Fibroblast of mammary gland (primary cell): ENCODE measurements at places on chromosomes 4 and X.

- DNase-seq = peak; percentile 77
Measured at GRCh38 chr4:145523117-145523516, 41.5 kb downstream of the SMAD1 start.

DNA sequence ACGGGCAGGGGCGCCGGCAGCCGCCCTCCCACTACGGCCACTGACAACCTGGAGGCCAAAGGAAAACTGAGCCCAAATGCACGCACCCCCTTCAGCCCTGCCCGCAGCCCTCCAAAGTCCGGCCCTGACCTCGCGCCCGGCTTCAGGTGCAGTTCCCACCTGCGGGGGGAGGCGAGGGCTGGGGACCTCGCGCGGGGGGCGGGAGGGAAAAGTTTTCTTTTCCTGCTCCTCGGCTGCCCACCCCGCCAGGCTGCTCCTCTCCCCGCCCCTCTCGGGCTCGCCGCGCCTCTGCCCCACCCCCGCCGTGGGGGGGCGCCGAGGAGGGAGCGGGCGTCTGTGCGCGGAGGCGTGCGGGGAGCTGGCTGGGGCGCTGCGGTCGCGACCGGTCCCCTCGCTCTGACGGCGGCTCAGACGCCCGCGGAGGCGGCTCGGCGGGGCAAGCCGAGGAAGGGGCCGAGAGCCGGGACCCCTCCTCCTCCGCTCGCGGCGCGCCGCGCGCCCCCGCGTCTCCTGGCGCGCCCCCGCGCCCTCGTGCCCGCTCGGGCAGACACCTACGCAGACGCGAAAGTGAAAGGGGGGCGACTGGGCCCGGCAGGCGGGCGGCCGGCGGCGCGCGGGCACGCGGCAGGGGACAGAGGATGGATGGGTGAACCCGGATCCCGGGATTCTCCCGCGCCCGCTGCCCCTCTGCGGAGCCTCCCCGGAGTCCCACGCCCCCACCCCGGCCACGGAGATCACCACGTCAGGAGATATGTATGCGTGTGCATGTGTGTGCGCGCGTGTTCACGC, 3.1 kb upstream of the NR3C2 start:
- DNase-seq = no peak

DNA sequence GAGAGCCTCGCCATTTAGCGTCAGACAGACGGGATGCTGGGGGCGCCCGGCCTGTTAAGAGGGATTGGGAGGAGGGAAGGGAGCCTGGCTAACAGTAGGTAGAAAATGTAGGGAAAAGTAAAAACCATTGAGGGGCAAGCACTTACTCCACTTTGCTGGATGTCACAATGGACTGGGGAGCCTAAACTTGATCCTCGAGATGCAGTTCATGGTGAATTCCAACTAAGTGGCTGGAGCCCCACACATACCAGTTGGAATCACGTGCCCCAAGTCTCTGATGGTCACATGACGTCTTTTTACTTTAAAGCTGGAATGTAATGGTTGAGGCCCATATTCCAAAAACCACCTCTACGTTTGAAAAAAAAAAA, 1.5 kb downstream of the PLS3 start:
- peak; percentile 31 for DNase-seq

DNA sequence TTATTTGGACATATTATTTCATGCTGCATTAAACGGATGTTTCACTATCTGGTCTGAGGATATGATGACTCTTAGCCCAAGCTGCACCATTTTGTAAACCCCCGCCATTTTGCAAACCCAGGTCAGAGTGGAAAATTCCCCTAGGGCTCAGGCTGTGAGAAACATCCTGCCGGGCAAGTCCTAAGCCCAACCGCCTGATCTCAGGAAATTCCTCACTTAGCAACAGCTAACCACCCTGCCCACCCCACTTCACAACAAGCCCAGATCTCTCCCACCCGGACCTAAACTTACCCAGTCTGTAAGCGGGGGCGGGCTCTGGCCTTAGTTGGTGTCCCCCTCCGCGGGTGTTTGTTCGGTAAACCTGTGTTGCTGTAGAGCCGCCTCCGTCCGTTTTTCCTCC, 2747.1 kb downstream of the PCDH7 start:
- no peak for DNase-seq

GRCh38 chr4:142379277-142380051, 466.6 kb downstream of the INPP4B start:
- DNase-seq = peak; percentile 84

DNA sequence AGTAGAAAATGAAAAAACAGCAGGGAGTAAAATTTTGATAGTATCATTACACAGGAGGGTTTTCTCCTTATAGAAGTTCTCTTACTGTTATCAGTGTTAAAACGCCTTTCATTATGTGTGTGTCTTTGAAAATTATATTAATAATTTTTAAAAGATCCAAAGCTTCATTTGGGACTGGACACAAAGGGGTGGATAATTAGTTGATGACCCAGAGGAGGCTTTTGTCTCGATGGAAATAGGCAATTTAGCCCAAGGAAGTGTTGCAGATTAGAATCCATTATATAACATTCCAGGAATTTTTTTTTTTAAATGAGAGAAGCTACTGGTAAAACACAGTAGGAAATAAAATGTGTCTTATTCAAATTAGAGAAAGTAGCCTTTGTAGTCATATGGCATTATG, 1339.3 kb downstream of the FSTL5 start:
- DNase-seq = no peak

DNA sequence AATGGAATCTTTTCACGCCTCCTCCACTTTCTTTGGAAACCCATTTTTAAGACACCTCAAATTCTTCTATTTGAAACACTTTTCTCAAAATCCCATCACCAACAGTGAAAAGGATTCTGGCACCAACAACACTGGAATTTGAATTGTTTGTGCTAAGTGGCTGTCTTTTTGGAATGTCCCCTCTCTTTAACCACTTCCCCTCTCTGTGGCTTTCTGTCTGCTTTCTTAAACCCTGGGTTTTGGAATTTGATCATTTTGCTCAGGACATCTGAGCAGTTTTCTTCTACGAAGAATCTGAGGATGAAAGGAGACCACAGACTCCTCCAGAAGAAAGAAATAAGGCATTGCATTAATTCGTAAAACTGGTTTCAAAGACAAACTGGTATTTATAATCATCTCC, 89.0 kb downstream of the MXRA5 start:
- no peak for DNase-seq

- no peak for DNase-seq
Measured at GRCh38 chrX:124239911-124240310, 92.5 kb upstream of the TEX13D start.

DNA sequence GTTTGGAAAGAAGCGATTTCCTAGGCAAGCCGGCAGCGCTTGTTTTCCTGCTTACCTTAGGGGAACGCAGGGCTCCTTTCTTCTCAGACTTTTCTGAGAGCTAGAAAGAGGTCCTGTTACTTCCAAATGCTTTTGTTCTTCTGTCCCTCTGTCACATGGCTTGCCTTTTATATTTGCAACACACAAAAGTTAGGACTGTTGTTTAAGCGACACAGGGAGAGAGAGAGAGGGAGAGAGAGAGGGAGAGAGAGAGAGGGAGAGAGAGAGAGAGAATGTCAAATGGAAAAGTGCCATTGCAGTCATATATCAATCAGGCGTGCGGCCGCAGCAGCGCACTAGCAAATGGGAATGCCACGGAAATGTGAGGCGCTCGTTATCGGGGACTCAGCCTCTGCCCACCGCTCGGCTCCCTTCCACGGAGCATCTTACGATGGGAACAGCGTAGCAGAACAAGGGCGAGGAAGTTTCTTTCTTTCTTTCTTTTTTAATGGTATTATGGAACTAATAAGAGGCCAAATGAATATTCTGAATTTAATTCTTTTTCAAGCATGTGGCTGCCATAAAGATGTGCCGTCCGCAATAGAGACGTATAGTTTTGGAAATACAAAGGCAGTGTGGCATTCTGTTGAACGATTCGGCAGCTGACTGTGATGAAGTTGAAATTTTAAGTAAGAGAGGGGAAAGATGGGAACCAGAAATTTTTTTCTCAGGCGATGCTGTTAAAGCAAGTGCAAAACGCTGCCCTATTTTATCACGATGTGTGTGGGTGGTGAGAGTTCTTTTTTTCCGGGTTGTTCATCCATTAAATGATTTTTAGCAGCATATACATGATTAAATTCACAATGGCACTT, at the start of gene NDP:
Gene NDP (minus strand): TSS at position 142 of the 851 bp plus-strand sequence. CDS start 14,745 bp downstream, outside the sequence.
- DNase-seq = peak; percentile 16

- DNase-seq = no peak
Measured at GRCh38 chr4:183861426-183861825, 43.7 kb upstream of the STOX2 start.

GRCh38 chr4:40825014-40825838, 75.5 kb downstream of the NSUN7 start:
- no peak for DNase-seq

- peak; percentile 94 for DNase-seq
Measured at GRCh38 chr4:159360549-159360948, 257.7 kb downstream of the RAPGEF2 start.

- no peak for DNase-seq
Measured at GRCh38 chr4:150206265-150206664, 128.0 kb downstream of the DCLK2 start.

DNA sequence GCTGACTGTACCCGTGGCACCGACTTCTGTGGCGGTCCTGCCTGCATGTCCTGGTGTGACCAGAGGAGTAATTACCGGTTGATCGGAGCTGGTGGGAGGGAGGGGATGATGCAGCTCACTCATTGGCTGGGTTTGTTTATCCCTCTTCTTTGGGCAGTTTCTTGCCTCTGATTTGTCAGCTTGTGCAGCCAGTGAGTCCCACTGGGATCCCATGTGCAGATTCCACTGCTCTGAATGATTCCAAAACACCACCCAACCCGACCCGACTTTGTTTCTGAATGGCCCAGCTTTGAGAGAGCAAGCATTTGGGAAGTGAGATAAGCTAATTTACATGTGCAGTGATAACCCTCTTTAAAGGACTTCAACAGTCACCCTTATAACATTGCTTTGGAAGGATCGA, 13.8 kb downstream of the FHDC1 start:
- no peak for DNase-seq

DNA sequence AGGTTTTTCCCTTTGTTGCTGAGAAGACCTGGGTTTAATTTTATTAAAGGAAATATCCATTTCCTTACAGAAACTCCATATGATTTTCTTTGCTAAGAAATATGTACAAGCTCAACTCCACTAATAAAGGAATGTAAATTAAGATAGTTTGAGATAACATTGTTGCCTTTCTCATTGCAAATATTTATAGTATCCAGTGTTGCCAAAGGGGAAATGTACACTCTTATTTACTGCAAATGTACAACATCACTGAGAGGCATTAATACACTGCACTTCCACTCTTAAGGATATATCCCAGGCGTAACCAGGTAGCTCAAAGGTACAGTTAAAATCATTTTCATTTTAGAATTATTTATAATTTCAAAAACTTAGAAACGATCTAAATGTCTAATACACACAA, 7.5 kb upstream of the LRBA start:
- DNase-seq = no peak

GRCh38 chr4:41060352-41061334, 153.7 kb downstream of the APBB2 start:
- peak; percentile 69 for DNase-seq

DNA sequence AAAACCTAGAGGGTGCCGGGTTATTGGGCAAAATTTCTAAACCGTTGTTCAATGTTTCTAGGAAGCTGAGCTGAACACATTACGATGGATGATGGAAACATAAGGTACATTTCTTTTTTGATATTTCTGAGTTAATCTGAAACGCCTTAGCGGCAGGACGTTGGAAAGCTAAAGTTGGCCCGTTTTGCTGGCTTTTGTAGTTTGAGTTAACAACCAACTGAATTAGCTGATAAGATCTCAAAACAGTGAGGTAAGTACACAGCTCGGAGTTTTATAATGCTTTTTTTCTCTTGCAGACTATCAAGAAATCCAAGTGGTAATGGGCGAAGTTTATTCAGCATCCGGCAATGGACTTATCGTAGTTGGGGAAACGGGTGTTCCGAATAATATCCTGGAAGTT, 73.5 kb downstream of the PRSS12 start:
- no peak for DNase-seq
